Vagina (tissue), 2 donors: ENCODE measurements at places on chromosomes 11 and 22. TPM values are rescaled to one million over a fixed set of nuclear protein-coding genes. Genes with fewer than 3 reads are reported as not detected.

Gene RRAS2
- total RNA-seq, result 32.7 TPM

Gene PRR33
- not detected for total RNA-seq

Gene DGAT2
- 26.0 TPM for total RNA-seq

Gene P2RY2
- 27.3 TPM for total RNA-seq

Gene UCP2
- total RNA-seq, result 51.3 TPM

Gene POU2AF3
- 3.2 TPM for total RNA-seq

Gene KCNK4
- 0.98 TPM for total RNA-seq

- no peak for DNase-seq
Measured at GRCh38 chr11:32884770-32885384, 7.7 kb upstream of the QSER1 start.

- no peak for DNase-seq
Measured at GRCh38 chr11:128392259-128392658, 195.1 kb downstream of the ETS1 start.

- no peak for DNase-seq
Measured at GRCh38 chr11:130085671-130086290, 16.1 kb downstream of the APLP2 start.

DNA sequence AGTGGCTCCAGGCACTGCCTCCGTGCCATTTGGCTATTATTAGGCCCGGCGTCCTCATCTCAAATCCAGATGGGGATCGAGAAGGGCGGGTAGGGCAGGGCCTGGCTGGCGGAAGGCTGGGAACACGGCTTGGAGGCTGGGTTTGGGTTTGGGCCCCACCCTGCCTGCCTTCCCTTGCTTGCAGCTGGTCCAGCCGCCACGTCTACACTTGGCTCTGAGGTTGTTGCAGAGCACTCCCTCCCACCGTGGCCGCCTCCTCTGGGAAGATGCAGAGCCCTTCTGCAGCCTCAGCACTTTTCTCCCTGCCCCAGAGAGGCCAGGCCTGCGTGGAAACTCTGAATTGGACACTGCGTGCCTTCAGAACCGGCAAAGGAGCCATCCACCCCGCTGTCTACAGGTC, 5.2 kb upstream of the SMTN start:
- DNase-seq, result no peak

DNA sequence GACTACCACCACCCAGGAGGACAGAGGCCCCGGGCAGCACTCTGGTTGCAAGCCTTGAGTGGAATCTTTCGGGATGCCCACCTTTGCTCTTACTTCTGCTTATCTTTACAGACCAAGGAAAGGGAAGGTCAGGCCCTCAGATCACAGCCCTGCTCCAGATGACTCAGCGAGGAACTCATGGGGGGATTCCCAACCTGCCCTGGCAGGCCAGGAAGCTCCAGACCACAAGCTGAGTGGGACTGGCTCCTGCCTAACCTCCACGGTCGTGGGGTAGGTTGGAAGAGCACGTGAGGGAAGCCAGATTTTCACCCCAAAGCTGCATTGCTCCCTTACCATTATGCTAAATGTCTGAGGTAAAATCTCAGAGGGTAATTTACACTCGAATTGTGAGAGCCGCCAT, 11.8 kb downstream of the TBC1D10A start:
- DNase-seq, result no peak

DNA sequence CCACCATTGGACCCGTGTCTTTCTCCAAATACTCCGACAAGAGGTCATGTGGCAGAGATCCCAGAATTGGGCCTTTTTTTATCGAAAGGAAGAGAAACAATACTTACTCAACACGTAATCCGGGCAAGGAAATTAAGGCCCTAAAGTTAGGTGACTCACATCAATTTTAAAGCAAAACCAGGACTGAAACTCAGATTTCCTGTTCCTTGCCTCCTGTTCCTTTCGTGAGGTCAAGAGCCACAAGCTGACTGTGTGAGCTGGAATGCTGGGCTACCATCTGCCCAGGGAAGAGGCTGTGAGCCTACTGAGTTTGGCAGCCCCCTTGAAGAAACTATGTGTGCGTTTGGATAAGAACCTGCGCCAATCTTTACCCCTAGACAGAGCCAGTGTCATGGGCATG, 27.1 kb upstream of the MRGPRX2 start:
- DNase-seq, result no peak

GRCh38 chr11:112995423-112996090, 34.3 kb downstream of the NCAM1 start:
- DNase-seq, result no peak

- DNase-seq, result no peak
Measured at GRCh38 chr11:63554877-63555223, 8.3 kb downstream of the PLAAT2 start.

DNA sequence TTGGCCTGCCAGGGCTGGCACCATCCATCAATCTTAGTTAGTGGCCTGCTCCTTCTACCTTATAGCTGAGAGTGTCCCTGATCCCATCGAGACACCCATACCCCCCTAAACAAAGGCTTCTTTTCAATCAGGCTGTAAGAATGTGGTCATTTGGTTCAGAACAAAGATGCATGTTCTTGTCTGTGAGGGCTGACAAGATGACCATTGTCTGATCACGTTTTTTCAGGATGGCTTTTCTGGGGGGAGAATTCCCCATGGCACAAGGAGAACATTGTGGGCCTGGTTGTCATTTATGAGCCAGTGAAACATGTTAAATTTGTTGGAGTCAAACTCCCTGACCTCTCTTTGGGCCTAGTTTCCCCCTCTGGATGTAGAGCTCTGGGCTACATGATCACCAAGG, 160.4 kb downstream of the INSC start:
- no peak for DNase-seq

GRCh38 chr11:29782447-29782846, 234.4 kb downstream of the KCNA4 start:
- DNase-seq, result no peak

- no peak for DNase-seq
Measured at GRCh38 chr11:84501750-84502149, 1125.4 kb downstream of the DLG2 start.

- no peak for DNase-seq
Measured at GRCh38 chr11:48074425-48075181, 94.2 kb downstream of the PTPRJ start.

GRCh38 chr11:1283091-1283511, 26.3 kb downstream of the TOLLIP start:
- no peak for DNase-seq

GRCh38 chr11:73651661-73652045, 5.3 kb downstream of the PLEKHB1 start:
- DNase-seq, result no peak

DNA sequence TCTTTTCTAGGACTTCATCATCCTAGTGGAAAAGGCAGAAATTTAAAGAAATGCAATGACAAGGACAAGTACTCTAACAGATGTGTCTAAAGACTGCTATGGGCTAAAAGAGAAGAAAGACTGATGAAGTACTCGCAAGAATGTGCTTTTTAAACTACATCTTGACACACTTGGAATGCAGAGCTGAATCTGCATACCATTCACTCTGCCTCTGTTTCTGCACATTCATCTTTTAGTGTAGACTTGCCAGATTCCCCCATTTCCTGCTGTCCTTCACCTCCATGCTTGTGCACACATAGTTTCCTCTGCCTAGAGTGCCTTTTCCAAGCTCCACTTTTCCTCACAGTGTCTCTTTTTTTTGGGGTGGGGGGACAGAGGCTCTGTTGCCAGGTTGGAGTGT, 239.0 kb upstream of the CCDC179 start:
- no peak for DNase-seq

DNA sequence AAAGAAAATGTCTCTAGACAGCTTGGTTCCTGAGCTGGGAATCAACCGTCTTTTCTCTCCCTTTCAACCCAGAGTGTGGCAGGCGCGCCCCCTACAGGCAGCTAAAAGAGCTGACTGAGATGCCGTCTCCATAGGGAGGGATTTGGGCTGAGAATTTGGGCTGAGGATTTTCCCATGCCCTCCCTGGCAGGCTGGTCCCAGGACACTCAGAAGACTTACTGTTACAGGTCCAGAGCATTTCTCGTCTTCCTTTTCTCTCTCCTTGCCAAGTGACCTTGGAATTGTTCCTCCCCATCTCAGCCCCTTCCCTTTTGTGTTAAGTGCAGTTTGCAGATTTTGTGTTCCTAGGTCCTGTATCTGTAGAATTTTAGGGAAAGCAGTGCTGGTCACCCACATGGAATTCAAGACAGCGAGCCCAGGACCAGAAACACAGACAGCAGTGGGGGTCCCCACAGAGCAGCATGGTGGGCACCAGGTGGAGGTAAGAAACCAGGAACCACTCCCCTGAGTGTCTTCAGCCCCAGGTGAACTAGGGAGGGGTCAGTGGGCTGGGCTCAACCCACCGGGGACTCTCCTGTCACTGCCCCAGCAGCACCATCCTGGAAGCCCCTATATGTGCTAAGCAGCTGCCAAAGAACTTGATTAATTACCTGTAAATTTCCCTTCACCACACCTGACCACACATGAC, 9.9 kb upstream of the IGLL5 start:
- DNase-seq, result no peak

DNA sequence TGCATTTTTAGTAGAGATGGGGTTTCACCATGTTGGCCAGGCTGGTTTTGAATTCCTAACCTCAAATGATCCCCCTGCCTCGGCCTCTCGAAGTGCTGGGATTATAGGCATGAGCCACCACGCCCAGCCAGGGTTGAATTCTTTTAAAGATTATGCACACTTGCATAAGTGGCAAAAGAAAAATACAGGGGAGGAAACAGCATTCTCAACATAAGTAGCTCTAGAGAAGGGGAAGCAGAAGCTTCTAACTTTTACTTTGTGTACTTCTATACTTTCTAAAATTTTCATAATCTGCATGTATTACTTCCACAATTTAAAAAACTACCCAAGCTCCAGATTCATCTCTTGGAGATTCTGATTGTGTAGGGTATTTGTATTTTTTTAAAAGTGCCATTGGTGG, 108.0 kb downstream of the SLC1A2 start:
- DNase-seq, result no peak

GRCh38 chr11:11419747-11420146, 66.7 kb upstream of the CSNK2A3 start:
- no peak for DNase-seq

GRCh38 chr11:69416762-69417698, 64.4 kb upstream of the LINC01488 start:
- no peak for DNase-seq

GRCh38 chr22:31615491-31615860, 46.5 kb downstream of the PISD start:
- no peak for DNase-seq

DNA sequence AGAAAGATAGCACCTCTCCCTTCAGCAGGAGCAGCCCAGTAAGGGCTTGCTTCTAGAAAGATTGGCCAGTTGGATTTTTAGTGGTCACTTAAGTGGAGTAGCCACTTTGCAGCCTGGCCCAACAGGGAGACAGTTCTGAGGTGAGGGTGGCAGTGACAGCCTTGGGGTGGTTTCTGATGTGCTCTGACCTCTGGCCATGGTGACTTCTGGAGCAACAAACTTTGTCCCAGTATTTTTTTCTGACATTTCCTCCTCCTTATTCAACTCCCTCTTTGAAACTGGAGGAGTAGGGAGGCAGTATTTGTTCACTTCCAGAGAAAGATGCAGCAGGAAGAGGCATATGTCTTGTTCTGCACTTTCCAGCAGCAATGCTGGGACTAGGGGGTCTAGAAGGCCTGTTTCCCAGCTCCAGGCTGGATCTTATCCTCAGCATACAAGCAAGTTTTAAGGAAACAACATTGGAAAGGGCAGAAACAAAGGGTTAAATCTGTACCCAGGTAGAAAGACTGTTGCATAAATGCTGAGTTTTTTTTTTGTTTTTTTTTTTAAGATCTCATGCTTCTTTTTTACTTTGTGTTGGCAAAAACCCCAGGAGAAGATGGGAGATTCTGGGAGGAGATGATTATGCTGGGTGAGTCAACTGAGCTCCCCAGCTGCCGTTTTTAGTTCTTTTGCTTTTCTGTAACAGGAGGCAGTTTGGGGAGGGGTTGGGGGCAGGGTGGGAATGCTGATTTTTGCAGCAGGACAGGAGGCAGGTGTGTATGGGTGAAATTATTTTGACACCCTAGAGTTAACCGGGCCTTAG, 37.2 kb downstream of the RCOR2 start:
- no peak for DNase-seq

DNA sequence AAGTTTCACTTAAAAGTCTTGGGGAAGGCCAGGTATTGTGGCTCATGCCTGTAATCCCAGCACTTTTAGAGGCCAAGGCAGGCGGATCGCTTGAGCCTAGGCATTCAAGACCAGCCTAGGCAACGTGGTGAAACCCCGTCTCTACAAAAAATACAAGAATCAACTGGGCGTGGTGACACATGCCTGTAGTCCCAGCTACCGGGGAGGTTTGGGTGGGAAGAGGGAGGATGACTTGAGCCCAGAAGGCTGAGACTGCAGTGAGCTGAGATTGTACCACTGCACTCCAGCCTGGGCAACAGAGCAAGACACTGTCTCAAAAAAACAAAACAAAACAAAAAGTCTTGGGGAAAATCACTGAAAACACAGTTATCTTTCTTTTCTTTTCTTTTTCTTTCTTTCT, 15.4 kb upstream of the XBP1 start:
- no peak for DNase-seq

GRCh38 chr11:44328138-44328660, 18.3 kb upstream of the ALX4 start:
- DNase-seq, result no peak

- DNase-seq, result peak; percentile 99
Measured at GRCh38 chr22:24247564-24248344, 2.9 kb upstream of the GGT5 start.

GRCh38 chr11:130462931-130463330, 14.5 kb downstream of the ADAMTS15 start:
- no peak for DNase-seq

GRCh38 chr11:125621995-125622394, 3.0 kb upstream of the CHEK1 start:
- DNase-seq, result no peak

DNA sequence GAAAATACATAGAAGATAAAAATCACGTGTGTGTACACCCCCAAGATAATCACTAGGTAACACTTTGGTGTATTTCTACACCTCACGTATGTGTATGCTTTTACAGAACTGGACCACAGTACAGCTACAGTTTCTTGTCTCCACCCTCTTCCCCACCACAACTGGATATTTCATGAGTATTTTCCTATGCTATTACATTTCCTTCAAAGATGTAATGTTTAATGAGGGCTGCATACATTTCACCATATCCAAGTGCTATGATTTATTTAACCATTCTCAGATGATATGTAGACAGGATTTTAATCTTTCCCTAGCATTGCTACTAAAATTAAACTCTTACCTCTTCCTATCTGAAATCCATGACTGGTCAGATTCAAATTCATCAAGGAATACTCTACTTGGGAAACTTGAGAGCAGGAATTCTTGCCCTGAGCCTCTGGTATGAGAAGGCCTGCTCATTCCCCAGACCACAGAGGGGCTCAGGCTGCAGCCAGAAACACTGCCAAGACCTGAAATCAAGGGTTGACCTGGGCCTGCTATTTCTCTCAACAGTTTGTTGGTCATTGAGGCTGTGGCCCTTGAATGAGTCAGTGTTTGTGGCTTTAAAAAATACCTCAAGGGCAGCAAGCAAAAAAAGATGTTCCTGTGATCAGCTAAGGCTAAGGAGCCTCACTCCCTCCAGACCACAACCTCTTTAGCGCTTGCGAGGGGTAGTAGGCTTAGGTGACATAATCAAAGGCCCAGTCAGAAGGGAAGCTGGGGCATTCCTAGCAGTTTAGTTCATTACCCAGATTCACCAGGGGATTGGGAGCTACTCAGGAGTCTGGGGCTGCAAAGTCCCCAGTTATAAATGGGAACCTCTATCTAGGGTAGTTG, 55.5 kb downstream of the ABTB2 start:
- no peak for DNase-seq
